ENCODE measurements at places on chromosomes 6 and 20.

DNA sequence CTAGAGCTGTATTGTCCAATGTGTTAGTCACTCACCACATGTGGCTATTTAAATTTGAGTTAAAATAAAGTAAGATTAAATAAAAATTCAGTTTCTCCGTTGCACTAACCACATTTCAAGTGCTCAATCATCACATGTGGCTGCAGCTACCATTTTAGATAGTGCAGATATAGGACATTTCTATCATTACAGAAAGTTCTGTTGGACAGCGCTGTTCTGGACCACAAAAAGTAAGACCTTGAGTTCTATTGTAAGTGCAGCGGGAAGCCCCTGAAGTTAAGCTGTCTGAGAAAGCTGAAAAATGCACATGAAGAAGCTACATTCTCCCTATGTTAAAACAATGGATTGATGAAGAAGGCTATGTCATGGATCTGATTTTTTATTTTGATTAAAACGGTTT, 1.1 kb downstream of the ORC3 start:
- peak; percentile 21 for DNase-seq

GRCh38 chr6:89787660-89788328, 31.8 kb downstream of the MDN1 start:
- no peak for DNase-seq

DNA sequence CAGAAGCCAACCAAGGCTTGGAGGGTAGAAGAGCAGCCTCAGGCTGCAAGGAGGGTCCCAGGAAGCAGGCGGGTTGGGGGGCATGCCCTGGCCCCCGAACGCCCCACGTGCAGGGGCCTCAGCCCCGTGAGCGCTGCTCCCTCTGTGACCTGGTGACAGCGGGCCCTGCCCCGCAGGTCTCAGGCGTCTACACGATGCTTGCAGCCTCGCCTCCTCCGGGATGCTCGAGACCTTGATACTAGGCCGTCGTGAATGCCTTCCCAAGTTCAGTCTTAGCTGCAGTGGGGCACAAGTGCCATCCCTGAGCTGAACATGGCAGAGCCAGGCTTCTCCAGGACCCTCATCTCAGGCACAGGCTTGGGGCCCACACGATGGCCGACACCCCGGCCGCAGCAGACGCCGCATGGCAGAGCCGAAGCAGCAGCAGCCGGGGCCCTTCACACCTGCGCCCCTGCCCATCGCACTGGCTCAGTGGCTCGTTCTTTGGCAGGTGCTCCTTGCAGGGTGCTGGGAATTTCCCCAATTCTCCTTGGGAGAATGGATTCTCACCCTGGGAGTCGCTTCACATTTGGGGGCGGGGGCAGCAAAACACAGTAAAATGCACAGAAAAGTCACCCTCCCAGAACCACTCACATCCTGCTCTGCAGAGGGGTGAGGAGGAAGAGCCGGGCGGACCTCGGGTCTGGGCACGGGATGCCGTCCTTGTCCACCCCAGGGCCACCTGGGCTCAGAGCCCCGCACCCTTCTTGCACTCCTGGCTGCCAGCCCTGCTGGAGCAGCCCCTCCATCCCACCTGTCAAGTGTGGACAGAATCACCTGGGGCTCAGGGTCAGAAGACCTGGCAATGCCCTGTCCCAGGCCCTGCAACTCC, 161.8 kb downstream of the DLL1 start:
- DNase-seq: no peak

DNA sequence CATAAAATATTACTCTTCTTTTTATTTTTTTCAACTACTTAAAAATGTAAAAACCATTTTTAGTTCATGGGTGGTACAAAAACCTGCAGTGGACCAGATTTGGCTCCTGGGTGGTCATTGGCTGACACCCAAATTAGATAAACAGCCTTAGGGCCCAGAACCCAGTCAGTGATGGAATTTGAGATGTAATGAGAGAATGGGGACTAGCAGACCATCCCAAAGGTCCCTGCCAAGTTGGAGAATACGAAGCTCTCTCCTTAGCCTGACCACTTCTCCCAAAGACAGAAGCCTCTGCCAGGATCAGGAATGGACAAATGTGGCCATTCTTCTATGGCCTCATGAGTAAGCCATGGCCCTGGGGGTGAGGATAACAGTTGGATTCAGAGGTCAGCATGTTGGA, 194.7 kb downstream of the NFATC2 start:
- no peak for DNase-seq

GRCh38 chr20:2652724-2653555, 508 bp downstream of the NOP56 start:
- no peak for DNase-seq

- peak; percentile 72 for DNase-seq
Measured at GRCh38 chr6:33248643-33248931, 23.1 kb downstream of the VPS52 start.

Data from RKO (cell line).